ENCODE measurements at places on chromosomes 5 and 9.

- no peak for DNase-seq
Observed at GRCh38 chr9:6973762-6974161, 216.0 kb downstream of the KDM4C start.

DNA sequence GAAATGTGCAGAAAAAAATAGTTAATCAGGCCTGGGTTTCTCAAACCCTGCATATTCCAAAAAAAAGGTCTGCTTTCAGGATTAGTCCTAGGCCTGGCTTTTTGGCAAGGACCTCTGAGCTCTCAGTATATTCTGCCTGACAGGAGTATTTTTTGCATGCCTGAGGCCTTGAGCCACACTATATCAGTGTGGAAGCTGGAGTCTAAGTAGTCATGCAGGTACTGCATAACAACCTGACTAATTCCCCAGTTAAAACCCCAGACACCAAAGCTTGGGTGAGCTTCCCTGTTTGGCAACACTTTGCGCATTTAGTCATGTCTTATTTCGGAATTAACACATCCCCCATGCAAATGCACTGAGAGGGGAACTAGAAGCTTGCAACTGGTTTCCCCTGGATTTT is 359.5 kb downstream of the CETN3 start:
- DNase-seq, result no peak

DNA sequence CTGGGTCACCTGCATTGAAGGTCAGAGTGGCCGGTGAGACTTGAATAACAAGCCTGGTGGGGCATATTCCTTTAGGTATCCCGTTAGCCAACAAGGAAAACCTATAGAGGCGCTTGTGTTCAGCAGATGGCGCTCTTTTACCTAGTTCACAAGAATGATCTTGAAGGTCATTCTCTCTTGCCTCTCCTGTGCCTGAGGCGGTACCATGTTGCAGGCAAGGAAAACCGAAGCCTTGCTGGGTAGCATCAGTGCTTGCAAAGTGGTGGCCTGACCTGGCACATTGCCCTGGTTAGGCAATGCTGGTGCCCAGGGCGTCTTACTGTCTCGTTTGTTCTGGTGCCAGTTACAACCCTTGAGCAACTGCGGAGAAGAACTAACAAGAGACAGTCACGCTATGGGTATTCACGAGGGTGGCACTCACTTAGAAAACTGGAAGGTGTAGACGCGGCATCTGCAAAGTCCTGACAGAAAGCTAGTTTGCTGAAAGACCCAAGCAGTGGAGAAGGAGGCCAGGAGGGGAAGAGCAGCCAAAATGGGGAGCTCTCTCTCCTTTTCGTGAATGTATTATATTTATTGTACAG is 56.7 kb downstream of the AOPEP start:
- DNase-seq, result peak; percentile 89

- no peak for DNase-seq
Observed at GRCh38 chr5:89043676-89044075, 160.7 kb upstream of the MEF2C start.

DNA sequence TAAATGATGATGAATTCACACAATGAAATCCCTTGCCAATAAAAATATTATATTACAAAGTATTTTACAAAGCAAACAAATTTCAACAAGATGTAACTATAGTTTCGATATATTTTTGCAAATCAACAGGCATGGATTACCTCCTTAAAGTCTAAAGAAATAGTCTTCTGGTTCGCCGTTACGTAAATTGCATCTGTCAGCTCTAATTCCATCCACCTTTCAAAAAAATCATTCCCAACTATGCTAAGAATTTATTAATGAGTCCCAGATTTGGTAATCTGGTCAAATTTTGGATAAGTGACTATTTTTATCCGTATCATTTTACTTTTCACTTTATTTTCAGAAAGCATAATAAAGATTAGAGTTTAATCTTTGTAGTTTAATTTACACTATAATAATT is 1984.9 kb downstream of the EFNA5 start:
- DNase-seq, result no peak

DNA sequence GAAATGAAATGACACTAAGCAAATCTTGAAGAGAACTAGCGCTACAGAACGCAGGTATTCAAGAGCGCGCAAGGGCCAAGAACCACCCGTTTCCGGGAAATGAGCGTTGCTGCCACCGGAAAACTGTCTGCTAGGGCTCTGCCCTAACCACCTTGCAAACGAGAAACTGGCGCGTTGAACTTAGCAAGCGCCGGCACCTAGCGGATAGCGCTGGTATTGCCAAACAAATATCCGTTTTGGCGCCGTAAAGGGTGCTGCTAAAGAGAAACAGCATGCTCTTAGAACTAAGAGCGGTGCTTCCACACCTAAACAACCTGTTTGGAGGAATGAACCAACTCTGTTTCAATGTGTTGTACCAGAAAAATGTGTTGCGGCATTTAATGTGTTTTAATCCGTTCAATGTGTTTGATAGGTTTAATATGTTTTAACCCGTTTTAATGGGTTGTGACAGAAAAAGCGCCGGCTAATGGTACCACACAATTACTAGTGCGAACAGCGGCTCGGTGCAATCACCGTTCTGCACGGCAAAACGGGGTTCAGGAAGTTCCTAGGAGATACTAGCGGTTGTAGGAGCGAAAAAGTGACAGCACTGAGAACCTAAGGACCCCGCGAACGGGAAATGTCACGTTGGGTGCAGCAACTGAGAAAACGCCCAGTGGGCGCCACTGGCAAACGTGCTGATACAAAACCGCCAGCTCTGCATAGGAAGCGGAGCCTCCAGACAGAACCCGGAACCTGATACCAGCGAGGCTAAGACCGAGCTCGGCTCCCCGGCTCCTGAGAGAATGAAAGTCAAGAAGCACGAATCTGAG is at the start of gene ANXA2R:
Gene ANXA2R (minus strand): TSS at position 33 of the 812 bp plus-strand sequence. CDS start 273 bp downstream, outside the sequence.
- DNase-seq, result peak; percentile 92

GRCh38 chr5:96903300-96903699 is 27.0 kb downstream of the ERAP2 start:
- DNase-seq, result no peak

DNA sequence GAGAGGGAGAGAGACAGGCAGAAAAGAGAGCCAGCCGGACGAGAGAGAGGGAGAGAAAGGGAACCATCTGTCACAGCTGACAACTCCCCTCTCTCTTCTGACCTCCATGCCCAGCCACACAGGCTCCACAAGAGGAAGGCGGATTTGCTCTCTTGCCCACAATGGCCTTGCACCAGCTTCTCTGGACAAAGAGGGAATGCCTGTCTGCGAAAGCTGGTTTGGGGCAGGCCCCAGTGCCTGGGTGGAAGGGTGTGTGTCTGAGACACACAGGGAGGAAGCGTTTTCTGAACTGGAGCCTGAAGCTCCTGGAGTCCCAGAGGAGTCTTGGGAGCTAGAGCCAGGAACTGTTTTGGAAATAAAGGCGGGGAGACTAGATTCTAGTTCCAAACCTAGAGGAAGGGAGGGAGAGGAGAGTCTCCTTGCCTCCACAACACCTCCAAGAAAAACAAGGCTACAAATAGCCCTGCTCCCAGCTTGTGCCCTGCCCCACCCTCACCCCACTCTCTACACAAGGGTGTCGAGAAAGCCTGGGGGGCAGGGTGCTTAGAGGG is 12.5 kb downstream of the C1QTNF2 start:
- DNase-seq, result no peak

DNA sequence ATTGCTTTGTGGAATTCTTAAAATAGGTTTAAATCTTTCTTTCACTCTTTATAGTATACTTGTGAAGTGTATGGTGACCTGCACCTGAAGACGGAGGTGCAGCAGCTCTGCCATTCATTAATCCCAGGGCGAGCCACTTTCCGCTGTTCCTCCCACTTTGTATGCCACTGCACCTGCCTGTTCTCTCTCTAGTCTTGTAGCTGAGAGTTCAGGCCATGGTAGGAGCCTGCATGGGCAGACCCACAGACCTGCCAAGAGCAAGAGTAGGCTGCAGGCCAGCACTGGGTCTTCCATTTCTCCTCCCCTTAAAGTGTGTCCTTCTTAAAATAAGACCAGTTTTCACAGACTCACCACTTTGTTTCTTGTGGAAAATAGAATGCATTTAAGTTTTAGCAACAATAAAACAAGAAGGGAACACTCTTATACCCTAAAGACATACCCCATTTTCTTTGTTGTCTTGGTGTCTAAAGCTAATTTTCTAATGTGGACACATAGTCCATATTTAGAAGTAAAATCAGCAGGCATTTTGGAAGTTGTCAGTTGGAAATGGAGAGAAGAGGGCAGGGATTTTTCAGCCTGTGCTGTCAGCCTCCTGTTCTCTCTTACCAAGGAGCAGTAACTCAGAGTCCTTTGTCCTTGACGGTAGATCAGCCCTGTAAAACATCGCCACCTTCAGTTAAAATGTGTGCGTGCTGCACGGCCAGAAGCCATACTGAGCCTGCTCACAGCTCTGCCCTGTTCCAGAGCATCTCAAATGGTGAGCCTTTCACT is 103.2 kb downstream of the SNCAIP start:
- peak; percentile 22 for DNase-seq

- no peak for DNase-seq
Observed at GRCh38 chr5:102850503-102850902, 95.4 kb downstream of the PAM start.

- no peak for DNase-seq
Observed at GRCh38 chr9:127783111-127784008, 2.5 kb upstream of the CDK9 start.

DNA sequence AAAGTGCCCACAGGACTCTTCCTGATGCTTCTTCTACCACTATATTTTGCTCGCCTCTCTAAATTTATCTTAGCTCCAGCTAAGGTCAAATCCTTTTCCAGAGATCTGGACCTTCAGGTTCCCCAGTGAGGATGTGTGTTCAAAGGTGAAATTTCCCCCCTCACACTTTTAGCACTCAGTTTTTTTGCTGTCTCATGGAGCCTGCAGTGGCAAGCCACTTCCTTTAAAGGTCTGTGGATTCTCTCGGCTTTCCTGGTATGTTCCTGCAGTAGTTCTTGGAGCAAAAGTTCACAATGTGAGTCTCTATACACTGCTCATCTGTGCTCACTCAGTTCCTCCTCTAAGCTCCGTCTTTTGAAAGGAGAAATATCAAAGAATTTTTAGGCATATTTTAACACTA is 181.4 kb downstream of the LURAP1L start:
- no peak for DNase-seq

- no peak for DNase-seq
Observed at GRCh38 chr9:69470186-69470977, 145.4 kb downstream of the ENTREP1 start.

DNA sequence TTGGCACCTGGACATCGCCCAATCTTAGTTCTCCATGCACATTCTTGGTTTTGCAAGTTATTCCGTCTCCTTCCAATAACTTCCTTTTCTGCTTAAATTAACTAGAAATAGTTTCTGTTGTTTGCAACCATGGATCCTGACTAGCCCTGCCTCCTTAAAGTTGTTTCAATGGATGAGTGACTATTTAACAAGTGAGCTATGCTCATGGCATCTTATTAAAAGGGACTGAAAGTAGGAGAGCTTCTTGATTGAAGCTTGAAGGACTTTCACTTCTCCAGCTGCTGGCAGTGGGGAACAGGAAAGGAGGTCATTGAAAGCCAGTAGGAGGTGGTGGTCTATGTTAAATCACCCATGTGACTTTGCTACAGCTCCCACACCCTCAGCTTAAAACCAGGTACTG is 466.8 kb downstream of the ARHGEF28 start:
- DNase-seq, result no peak

DNA sequence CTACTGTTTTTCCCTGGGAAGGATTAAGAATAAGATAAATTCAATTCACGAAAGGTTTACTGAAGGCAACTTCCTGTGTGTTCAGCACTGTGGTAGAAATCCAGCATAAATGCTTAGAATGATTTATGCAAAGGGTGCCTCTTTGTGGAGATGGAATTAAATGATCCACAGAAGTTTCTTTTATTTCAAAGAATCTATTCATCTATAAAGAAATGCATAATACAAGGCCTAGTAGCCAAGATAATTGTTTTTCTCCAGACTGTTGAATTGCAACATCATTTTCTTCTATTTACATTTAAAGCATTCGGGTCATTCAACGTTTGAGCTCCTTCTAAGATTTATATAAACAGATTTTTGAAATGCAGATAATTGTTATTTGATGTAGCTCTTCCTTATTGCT is 138.8 kb upstream of the NFIL3 start:
- DNase-seq, result no peak

DNA sequence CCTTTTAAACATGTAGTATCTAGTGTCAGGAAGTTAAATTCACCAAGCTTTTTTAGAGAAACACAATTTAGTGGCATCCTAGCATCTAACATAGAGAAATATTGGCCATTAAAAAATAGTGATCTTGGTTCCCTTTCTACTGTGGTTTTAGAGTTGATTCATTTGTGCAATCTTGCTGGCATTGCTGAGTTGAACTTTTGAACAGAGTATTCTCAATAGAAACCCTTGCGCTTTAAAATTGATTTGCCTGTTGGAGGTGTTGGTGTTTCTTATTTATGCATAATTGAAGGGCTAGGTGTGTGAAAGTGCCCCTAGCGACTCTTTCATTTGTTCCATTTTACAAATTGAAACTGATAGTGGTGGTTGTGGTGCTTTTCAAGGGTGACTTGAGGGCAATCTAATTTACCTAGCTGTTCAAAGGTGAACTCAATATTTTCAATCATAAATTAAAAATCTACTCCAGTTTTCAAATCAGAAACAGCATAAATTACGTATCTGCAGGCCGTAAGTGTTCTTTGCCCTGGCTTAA is 73.0 kb upstream of the MPDZ start:
- DNase-seq, result no peak

- DNase-seq, result no peak
Observed at GRCh38 chr5:67215519-67216471, 19.2 kb upstream of the CD180 start.

- DNase-seq, result peak; percentile 72
Observed at GRCh38 chr5:125412561-125413495, 666.4 kb upstream of the ZNF608 start.

DNA sequence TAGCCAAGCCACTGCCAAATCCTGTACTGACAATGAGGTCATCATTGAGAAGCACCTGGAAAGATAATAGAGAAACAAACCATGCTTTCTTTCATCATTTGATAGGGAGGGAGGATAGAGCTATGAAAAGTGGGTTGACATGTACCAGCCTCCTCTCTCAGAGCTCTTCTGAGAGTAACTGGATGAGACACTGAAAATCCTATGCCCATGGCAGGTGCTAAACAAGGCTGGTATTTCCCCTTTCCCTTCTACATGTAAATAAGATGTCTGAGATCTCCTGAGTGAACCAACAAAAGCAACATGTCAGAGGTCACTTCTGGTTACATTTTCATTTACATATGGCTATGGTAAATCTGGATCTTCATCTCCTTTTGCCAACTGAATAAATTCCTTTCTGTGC is 45.3 kb upstream of the TRAF1 start:
- DNase-seq, result no peak

- DNase-seq, result no peak
Observed at GRCh38 chr5:57537811-57538210, 55.2 kb upstream of the ACTBL2 start.

- no peak for DNase-seq
Observed at GRCh38 chr5:56710826-56711590, 104.3 kb upstream of the MAP3K1 start.

GRCh38 chr9:136289651-136290507 is 14.0 kb downstream of the CCDC187 start:
- no peak for DNase-seq

- DNase-seq, result no peak
Observed at GRCh38 chr9:115498303-115498702, 380.3 kb upstream of the TNC start.

- DNase-seq, result no peak
Observed at GRCh38 chr5:88878976-88879375, 4.0 kb downstream of the MEF2C start.

- DNase-seq, result no peak
Observed at GRCh38 chr5:135206862-135207261, 172.8 kb upstream of the PITX1 start.

GRCh38 chr5:98844865-98845264 is 71.4 kb downstream of the RGMB start:
- DNase-seq, result no peak

- DNase-seq, result no peak
Observed at GRCh38 chr5:43315263-43315662, 2.1 kb upstream of the HMGCS1 start.

All from NCI-H1048 (cell line).